Transverse colon (tissue), 4 donors: ENCODE measurements at places on chromosomes 13 and 19. TPM values are rescaled to one million over a fixed set of nuclear protein-coding genes. Genes with fewer than 3 reads are reported as not detected.

Gene POLD1
- total RNA-seq: 14.6 TPM

Gene ZNF836
- total RNA-seq: 6.0 TPM

Gene CEACAM3
- total RNA-seq: 0.82 TPM

Gene PPM1N
- total RNA-seq: 4.3 TPM

Gene KLK14
- total RNA-seq: not detected

Gene HOMER3
- 82.0 TPM for total RNA-seq

Gene SIAH3
- not detected for total RNA-seq

Gene HSH2D
- 38.7 TPM for total RNA-seq

Gene F7
- total RNA-seq: not detected

Gene PSG5
- not detected for total RNA-seq

Gene LILRB5
- 8.3 TPM for total RNA-seq

Gene CEP89
- 39.6 TPM for total RNA-seq

Gene GIPR
- total RNA-seq: 14.7 TPM

Gene SIGLEC8
- total RNA-seq: 0.27 TPM
